Endodermal cell (in vitro differentiated cells): ENCODE measurements at places on chromosomes 3 and 15. TPM values are rescaled to one million over a fixed set of nuclear protein-coding genes. Genes with fewer than 3 reads are reported as not detected.

DNA sequence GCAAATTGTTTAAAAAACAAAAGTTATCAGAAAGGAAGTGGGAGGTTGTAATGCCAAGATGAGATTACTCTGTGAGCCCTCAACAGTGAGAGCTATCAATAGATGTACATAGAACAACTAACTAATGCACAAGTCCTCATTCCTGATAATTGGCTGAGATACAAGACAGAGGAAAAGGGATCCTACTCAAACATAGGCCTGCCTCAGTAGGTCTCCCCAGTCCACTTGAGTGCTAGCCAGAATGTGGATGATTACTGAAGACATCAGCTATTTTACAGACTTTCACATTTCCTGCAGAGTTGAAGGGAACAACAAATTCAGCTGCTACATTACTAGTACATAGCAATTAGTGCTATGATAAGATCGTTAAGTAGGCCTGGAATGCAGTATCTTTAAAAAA is 981.9 kb downstream of the TUSC7 start:
- H3K36me3 ChIP-seq = no peaks in the 10 kb centered on the region
- no peak overlapping the region for H3K27ac ChIP-seq
- H3K4me1 ChIP-seq = peaks cover 15% of the 10 kb centered on the region
- H3K4me3 ChIP-seq = no peak overlapping the region
- DNase-seq = no peak

DNA sequence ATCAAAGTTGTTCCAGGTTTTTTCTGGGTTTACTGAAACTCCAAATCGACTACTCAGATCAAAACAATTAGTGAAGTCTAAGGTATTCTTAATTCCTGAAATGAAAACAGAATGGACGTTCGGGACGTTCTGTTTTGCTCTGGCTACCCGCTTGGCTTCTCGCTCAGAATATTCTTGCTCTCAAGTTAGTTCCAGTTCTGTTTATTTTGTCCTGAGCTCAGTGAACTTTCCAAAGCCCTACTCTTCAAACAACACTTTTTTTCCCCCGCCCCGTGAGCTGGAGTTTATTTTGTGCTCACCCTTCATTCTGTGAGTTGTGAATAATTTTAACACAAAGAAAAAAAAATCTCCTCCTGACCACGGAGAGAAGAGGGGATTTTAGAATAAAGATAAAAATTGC is 72.6 kb downstream of the SAMMSON start:
- H3K4me1 ChIP-seq = peaks cover 13% of the 10 kb centered on the region
- peak overlapping the region; percentile 75 for H3K4me3 ChIP-seq
- no peaks in the 10 kb centered on the region for H3K27me3 ChIP-seq
- DNase-seq = no peak
- H3K27ac ChIP-seq = no peak overlapping the region

DNA sequence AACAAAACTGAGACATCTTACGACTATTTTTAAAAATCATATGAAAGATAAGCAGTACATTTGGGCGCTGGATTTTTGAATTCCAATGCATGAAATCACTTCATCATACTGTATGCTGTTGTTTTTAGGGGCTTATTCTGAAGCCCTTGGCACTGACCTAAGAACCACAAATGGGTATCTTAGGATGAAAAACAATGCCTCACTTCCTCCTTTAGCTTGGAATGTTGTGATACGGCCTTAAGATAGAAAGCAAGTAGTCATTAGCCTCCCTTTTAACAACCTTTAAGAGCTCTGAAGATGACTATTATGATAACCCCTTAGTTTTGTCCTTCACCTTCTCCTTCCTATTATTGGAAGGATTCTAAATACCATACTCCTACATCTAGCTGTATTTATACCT is 289.8 kb downstream of the ARPP21 start:
- H3K27me3 ChIP-seq = no peaks in the 10 kb centered on the region
- no peak overlapping the region for H3K27ac ChIP-seq
- no peak overlapping the region for H3K4me3 ChIP-seq
- no peaks in the 10 kb centered on the region for H3K4me1 ChIP-seq

- no peak overlapping the region for H3K4me3 ChIP-seq
- DNase-seq = no peak
- peaks cover 12% of the 10 kb centered on the region for H3K4me1 ChIP-seq
- H3K27ac ChIP-seq = no peak overlapping the region
- H3K36me3 ChIP-seq = no peaks in the 10 kb centered on the region
These were observed 44.6 kb downstream of the CMTM6 start for GRCh38 chr3:32457971-32458471.

DNA sequence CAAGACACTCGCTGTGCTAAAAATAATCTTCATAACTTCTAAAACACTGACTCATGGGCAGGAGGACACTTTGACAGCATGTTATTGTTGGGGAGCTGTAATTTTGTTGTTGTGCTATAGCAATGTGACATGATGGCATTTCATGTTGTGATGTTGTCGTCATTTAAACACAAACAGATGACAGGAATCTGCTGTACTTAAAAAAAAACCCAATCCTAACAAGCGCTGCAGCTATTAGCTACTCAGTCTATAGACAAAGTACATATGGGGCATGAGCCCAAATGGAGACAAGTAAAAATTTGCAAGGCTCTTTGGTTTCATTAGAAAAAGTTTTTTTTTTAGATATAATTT is 828 bp upstream of the ATOSA start:
- peak overlapping the region; percentile 92 for H3K4me3 ChIP-seq
- no peaks in the 10 kb centered on the region for H3K27me3 ChIP-seq
- no peak overlapping the region for H3K27ac ChIP-seq
- no peak for DNase-seq

DNA sequence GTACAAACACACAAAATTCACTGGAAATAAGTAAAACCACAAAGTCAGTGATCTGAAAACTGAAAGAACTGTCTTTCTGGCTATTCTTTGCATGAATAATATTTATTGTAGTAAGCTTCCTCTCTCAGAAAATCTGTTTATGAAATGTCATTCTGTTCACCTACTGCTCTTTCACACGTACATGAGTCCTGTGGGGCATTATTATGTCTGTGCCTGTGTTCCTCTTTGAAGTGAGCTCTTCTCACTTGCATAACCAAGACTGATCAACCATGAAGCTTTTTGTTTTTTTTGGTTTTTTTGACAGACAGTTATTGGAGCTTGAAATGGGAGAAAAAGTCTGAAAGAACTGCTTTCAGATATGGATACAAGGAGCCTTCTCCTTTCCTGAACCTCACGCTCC is 195.8 kb downstream of the PLCH1 start:
- DNase-seq = no peak
- no peak overlapping the region for H3K4me3 ChIP-seq
- no peaks in the 10 kb centered on the region for H3K27me3 ChIP-seq
- H3K4me1 ChIP-seq = no peaks in the 10 kb centered on the region
- H3K27ac ChIP-seq = no peak overlapping the region

The GXYLT2 gene
- total RNA-seq = 7.0 and 7.9 TPM in 2 replicates

DNA sequence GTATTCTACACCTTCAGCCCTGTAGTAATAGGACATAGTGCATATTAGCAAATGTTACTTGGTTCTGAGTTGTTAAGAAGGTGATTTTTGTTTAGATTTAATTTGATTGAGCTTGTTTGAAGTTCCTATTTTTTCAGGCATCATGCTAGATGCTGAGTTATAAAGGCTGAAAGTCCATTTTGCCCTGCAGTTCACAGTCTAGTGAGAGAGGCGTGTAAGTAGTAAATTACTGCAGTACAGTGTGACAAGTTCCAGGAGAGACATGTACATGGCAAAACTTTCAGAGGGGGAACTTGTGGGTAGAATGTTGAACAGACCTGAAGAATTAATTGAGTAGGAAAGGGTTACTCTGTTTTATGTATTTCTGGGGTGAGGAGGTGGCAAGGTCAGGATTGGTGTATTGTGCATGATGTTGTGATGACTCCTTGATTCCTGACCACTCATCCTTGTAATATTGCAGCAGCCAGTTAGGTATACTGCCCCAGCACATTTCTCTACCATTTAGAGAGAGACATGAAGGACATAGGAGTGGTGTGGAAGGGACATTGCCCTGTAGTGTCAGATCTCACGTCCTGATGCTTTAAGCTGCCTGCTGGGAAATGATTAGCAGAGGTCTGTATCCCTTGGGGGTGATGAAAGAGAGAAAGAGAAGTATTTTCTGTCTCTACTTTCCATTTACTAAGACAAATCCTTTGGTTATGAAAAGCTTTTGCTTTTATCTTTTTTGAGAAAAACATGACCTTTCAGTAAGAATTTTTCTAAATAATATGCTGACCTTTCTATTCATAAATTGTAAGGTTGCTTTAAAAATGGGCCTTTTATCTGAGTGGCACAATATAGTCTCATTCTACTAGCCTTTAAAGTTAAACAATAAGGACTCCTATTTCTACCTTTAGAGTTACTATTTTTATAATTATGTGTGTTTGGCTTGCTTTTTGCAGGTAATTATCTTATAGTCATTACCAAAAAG is 16.9 kb downstream of the SACM1L start:
- H3K4me1 ChIP-seq = peaks cover 8% of the 10 kb centered on the region
- no peaks in the 10 kb centered on the region for H3K27me3 ChIP-seq
- H3K27ac ChIP-seq = no peak overlapping the region
- DNase-seq = no peak
- peaks cover 94% of the 10 kb centered on the region for H3K36me3 ChIP-seq
- no peak overlapping the region for H3K4me3 ChIP-seq

DNA sequence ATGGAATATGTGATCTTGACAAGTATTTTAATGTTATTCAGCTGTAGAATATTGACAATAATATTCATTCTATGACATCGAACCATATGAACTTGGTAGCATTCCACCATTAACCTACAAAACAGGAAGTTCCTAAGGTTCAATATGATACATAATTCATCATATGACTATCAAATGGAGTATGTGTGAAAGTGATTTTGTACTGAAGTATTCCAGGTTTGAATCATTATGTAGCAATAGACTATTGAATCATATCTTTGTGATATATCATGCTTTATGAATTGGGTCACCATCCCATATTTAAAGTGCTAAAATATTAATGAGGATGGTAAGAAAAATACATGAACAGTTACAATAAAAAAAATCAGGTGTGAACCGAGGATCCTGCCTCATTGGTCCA is 95.1 kb downstream of the TP63 start:
- peaks cover 7% of the 10 kb centered on the region for H3K4me1 ChIP-seq
- no peak overlapping the region for H3K27ac ChIP-seq
- no peaks in the 10 kb centered on the region for H3K27me3 ChIP-seq
- no peaks in the 10 kb centered on the region for H3K36me3 ChIP-seq
- H3K4me3 ChIP-seq = no peak overlapping the region

DNA sequence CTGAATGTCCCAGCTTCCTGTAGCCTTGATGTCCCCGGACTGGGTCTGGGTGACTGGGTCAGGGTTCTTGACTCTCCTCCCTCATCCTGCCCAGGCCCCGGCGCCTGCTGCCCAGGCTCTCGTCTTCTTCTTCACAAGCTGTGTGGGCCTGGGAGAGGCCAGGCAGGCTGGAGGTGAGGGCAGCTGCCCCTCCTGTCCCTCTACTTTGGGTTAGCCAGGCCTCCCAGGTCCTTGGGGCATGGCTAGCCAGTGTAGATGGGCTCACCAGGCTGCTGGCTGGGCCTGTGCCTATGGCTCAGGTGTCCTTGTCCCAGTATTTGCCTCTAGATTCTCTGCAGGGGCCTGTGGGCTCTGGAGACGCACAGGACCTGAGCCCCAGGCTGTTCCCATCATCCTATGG is 31.8 kb downstream of the TKT start:
- no peaks in the 10 kb centered on the region for H3K27me3 ChIP-seq
- peak overlapping the region; percentile 64 for H3K27ac ChIP-seq
- peaks cover 49% of the 10 kb centered on the region for H3K36me3 ChIP-seq

GRCh38 chr15:72168808-72169190 is 28.8 kb downstream of the GRAMD2A start:
- peaks cover 8% of the 10 kb centered on the region for H3K4me1 ChIP-seq
- no peak for DNase-seq
- H3K4me3 ChIP-seq = no peak overlapping the region
- no peaks in the 10 kb centered on the region for H3K27me3 ChIP-seq

The FOXL2 gene
- 0.24 and 0.27 TPM in 2 replicates for total RNA-seq

DNA sequence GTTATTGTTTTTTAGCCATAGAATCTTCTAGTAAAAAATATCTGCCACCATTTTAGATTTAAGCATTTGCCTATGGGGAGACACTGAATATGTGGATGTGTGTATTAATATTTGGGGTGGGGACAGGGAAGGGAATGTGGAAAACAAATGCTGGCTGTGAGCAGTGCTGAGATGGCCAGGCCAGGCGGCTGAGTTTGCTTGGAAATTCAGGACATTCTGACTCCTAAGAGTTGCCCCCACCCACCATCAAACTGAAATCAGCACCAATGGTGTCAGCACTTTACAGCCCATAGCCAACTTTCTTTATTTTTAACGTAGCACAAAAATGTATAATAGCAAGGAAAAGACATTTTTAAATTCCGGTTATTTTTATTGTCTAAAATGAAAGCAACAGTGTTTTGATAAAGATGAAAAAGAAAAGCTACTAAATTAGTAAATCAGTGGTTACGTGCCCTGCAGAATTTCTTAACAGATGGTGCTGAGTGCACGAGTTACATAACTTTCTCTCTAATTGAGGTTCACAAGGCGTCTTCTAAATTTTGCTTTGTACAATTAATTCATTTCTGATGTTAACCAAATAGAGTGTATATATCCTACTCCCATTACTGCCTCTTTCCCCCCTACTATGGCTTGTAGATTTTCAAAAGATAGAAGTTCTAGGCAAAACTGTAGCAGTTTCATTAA is 34.0 kb downstream of the B3GALNT1 start:
- no peak overlapping the region for H3K27ac ChIP-seq
- H3K27me3 ChIP-seq = no peaks in the 10 kb centered on the region
- no peaks in the 10 kb centered on the region for H3K4me1 ChIP-seq
- H3K4me3 ChIP-seq = no peak overlapping the region

DNA sequence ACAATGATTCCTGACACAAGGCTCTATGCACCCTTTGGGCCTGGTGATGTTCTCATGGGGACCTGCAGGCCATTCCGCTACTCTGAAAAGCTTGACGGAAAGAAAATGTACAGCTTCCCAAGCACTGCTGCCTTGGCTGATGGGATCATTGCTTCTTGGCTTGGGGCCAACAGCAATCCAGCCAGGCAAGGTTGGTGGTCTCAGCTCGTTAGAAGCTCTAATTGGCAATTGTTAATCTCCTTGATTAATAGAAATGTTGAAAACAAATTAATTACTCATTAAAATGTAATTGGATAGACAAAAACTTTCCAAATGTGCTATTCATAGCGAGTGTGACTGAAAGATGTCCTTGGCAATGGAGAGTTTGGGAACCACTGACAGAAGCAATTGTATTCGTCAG is 16.3 kb upstream of the MYZAP start:
- H3K4me1 ChIP-seq = no peaks in the 10 kb centered on the region
- H3K4me3 ChIP-seq = no peak overlapping the region
- no peak for DNase-seq
- peaks cover 16% of the 10 kb centered on the region for H3K27me3 ChIP-seq

DNA sequence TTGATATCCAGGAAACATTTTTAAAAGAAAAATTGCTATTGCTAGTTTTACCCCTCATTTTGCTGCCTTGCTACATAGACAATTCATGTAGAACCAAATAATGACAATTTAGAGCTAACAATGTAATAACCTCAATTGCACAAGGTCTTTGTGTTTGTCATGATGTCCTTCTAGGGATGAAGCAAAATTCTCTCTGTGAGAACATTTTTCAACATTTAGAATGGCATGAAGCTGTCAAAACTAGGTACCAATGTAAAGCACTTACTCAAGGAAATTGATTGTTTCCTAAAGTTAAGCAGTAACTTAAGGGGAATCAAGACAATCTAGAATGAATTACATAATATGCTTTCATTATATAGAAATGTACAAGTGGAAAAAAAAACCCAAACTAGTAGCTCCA is 7.9 kb upstream of the FGF7 start:
- no peaks in the 10 kb centered on the region for H3K36me3 ChIP-seq
- no peaks in the 10 kb centered on the region for H3K4me1 ChIP-seq
- no peak for DNase-seq
- no peak overlapping the region for H3K4me3 ChIP-seq
- H3K27ac ChIP-seq = no peak overlapping the region
- no peaks in the 10 kb centered on the region for H3K27me3 ChIP-seq

The ACOX2 gene
- 8.6 and 9.8 TPM in 2 replicates for total RNA-seq
